Small intestine (tissue), 16 donors: ENCODE measurements at places on chromosomes 3 and 15. TPM values are rescaled to one million over a fixed set of nuclear protein-coding genes. Genes with fewer than 3 reads are reported as not detected.

- no peak for DNase-seq
Observed at GRCh38 chr15:41530363-41530956, 13.6 kb downstream of the RPAP1 start.

Gene SMAD3
- 12.1 TPM for polyA plus RNA-seq

DNA sequence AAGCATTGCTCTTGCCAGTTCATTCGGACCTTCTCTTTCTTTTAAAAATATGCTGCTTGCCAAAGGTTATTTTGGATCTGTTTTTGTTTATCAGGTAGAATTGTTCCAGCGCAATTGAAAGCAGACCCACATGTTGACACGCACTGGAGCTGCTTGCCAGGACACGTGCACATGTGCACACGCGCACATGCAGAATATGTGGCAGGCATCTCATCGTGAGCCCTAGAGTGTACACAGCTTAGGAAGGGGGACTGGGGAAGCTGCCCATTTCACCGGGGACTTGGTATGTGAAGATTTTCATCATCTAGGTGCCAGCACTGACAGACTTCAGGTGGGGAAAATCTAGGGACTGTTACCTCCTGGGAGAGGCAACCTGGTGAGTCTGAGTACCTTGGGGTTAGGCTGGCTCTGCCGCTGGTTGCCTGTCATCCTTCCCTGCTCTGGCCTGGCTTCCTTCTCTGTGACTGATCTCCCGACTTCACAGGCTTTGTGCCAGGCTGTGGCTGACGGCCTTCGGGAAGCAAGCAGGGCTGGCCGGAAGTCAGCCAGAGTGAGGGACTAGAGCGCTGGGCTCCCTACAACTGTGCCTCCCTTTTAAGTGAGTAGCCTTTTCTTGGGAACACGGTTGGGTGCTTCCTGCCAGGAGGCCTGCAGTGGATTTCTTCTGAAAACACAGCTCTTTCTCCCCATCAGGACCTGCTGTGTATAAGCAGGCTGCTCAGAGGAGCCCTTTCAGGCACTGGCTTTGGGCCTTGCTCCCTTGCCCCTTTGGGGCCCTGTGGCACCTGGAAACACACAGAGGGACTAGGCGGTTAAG is 129.3 kb downstream of the EEFSEC start:
- DNase-seq = no peak

DNA sequence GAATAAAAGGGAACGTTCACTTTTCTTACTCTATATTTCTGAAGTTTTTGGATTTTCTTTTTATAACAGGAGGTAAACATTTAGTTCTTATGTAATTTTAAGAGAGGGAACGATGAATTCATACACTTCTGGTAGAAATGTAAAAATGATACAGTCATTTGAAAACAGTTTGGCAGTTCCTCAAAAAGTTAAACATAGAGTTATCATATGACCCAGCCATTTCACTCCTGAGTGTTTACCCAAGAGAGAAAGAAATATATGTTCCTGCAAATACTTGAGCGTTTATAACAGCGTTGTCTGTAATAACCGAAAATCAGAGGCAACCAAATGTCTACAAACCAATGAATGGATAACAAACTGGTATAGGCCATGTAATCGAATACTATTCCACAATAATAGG is 20.8 kb upstream of the CCR9 start:
- no peak for DNase-seq

- DNase-seq = no peak
Observed at GRCh38 chr3:152236716-152237115, 32.0 kb upstream of the MBNL1 start.

Gene BFSP2
- not detected for polyA plus RNA-seq

DNA sequence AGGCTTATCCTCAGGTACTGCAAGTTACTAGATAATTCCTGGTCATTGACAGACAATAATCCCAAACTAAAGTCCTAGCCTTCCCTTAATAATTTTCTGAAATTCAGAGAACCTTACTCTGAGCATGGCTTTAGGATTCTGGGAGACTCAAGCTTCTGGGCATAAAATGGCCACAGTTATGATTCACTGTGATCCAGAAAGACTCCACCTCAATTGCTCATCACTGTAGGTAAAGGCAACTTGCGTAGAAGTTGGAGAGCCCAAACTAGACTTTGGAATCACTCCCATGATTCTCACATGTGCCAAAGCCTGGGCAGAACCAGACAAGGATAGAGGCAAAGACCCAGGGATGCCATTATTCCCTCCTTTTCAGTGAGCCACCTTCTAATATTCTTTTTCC is 195.3 kb downstream of the OSBPL10 start:
- no peak for DNase-seq

Gene CLSTN2
- polyA plus RNA-seq = 1.2 TPM

DNA sequence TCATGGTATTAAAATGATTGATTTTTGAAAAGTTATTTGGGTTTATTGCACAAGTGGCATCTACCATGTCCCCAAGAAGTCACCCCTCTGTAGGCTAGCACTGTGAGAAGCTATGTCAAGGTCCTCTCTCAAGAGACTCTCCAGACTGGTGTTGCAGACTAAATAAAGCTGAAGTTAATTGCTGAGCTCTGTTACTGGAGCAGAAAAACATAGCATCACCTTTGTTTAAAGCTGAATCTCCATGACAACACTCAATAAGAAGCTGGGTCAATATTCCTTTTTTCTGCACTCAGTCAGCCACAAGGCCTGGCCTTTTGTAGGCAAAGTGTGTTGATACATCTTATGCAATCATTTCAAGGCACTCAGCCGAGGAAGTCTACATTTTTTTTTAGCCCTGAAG is 806.6 kb upstream of the LMCD1 start:
- no peak for DNase-seq

GRCh38 chr15:72472992-72473610 is 1.0 kb upstream of the ARIH1 start:
- DNase-seq = no peak

DNA sequence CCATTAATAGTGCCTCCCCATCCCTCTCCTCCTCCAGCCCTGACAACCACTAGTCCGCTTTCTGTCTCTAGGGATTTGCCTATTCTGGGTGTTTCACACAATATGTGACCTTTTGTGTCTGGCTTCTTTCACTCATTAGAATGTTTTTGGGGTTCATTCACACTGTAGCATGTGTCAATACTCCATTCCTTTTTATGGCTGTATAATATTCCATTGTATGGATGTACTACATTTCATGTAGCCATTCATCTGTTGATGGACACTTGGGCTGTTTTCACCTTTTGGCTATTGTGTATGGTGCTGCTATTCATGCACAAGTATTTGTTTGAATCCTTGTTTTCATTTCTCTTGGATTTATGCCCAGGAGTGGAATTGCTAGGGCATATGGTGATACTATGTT is 16.5 kb downstream of the GRK7 start:
- no peak for DNase-seq

DNA sequence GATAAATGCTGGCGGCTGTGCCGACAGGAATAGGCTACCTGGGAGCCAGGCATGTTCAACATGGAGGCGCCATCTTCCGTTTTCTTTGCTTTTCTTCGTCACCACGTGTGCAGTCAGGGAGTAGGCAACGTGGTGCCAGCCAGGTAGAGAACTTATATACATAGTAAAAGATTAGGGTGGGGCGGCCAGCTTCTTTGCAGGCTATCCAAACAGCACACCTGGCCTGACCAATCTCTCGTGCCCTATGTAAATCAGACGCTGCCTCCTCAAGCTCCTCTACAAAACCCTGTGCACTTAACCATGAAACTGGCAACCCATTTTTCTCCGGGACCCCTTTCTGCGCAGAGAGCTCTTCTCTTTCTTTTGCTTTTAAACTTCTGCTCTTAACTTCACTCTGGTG is 28.6 kb upstream of the OR5K4 start:
- DNase-seq = no peak

Gene NEK11
- polyA plus RNA-seq = 1.1 TPM

Gene SKOR1
- 0.45 TPM for polyA plus RNA-seq
